Natural killer cell (primary cell): ENCODE measurements at places on chromosomes 12 and 14.

- H3K36me3 ChIP-seq: no peaks in the 10 kb centered on the region
- no peak overlapping the region for H3K27ac ChIP-seq
- no peaks in the 10 kb centered on the region for H3K27me3 ChIP-seq
- DNase-seq: no peak
These were observed 7.4 kb downstream of the RFLNA start for GRCh38 chr12:124302241-124302806.

DNA sequence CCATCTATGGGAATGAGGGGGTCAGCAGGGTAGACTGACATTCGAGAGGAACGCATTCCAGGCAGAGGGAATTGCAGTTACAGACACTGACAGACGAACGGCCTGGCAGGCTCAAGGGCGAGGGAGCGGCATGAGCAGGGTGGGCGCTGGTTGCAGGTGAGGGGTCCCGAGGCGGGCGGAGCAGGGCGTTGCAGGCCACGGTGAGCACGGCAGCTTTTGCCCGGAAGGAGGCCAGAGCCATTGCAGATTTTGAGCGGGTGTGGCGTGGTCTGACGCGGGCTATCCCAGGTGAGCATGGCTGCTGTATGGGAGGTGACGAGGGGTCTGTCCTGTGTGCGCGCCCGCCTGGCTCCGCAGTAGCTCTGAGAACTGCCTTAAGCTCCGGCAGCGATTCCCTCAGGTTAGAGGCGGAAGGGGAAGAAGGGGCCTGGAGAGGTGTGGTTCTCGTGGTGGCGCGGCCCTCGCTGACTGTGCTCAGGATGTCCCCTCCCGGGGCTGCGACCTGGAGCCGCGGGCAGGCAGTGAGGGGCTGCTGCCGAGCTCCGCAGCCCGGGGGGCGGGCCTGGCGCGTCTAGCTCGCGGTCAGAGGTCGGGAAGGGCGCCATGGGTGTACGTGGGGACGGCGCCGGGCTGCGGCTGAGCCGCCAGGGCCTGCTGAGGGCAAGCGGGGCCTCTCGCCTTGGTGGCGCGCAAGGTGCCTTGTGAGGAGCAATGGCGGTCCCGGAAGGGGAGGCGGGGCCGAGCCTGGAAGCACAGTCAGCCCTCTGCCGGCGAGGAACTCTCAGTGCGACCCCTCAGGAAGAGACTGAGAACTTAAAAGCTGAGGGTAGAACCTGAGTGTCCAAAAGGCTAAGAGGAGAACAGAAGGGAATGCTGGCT is 177.1 kb downstream of the CACNA1C start:
- no peak overlapping the region for H3K4me3 ChIP-seq
- H3K4me1 ChIP-seq: peaks cover 3% of the 10 kb centered on the region
- H3K27ac ChIP-seq: no peak overlapping the region
- no peaks in the 10 kb centered on the region for H3K27me3 ChIP-seq
- H3K36me3 ChIP-seq: no peaks in the 10 kb centered on the region
- DNase-seq: no peak

DNA sequence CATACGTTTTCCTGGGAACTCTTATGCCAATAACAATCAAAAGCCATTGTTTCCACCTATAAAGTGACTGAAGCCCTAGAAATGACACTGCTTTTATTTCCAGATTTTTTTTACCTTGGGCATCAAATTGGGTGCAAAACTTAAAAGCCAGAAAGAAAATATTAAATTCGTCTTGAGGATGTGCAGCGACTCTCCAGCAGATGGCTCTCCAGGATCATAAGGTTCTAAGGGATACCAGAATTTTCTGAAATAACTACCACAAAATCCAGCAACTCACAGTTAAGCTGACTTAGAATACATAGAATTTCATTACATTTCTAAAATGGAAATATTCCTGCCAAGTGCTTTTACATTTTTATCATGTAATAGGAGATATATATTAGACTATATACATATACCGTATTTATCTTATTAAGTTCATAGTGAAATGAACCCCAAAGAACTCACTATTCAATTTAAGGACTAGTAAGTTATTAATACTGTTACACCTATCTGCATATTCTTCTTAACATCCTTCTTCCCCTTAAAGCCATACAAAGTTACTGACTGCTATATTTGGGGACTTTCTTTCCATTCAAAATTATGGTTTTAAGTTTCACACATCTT is 44.0 kb downstream of the ARMH4 start:
- H3K36me3 ChIP-seq: no peaks in the 10 kb centered on the region
- peak; percentile 70 for DNase-seq
- no peak overlapping the region for H3K27ac ChIP-seq
- H3K27me3 ChIP-seq: no peaks in the 10 kb centered on the region
- H3K4me3 ChIP-seq: no peak overlapping the region

DNA sequence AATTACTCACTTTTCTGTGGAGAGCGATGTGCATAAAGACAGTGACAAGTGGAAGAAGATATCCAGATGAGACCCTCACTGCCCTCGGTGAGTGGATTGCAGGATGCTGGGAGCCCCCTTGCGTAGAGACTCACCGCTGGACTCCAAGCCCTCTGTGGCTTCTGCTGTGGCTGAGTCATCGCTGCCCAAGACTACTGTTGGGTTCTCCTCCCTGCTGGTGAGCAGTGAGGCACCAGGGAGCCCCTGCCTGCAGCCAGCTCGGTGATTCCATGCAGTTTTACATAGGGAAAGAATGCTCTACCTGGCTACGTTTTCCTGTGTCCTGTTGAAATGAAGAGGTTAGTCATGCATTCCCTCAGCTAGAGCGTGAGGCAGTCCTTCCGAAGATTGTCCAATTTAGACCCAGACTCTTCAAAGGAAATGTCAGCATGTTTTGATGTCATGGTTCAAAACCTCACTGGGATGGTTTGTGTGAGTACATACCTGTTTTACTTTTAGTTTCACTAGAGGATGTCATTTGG is 28.2 kb downstream of the TRAF3 start:
- no peaks in the 10 kb centered on the region for H3K27me3 ChIP-seq
- H3K27ac ChIP-seq: peak overlapping the region; percentile 58
- DNase-seq: no peak
- H3K36me3 ChIP-seq: no peaks in the 10 kb centered on the region

DNA sequence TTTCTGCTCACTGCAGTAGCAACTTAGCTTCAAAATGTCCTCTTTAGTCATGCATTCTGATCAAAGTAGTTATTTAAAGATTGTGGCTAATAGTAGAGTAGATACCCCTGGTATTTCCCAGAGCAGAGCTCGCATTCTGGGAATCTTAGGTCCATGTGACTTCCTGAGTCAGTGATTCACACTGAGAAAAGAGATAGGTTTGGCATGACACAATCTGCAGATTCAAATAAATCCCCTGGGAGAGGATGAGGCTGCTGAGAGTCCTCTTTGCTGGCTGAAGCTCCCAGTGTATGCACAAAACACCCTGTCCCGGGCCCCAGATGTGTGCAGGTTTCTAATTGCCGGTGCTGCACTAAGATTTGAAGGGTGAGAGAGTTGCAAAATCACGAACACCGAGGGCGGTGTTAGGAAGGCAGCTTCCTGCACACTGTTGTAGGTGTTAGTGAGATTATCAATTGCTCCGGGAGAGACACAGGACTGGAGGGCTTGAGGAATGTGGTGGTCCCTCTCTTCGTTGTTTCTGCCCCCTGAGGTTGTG is 233.2 kb downstream of the NRXN3 start:
- no peak for DNase-seq
- no peaks in the 10 kb centered on the region for H3K4me1 ChIP-seq
- H3K27ac ChIP-seq: no peak overlapping the region
- no peaks in the 10 kb centered on the region for H3K36me3 ChIP-seq

- peak overlapping the region; percentile 32 for H3K27ac ChIP-seq
- peaks cover 17% of the 10 kb centered on the region for H3K4me1 ChIP-seq
- no peaks in the 10 kb centered on the region for H3K36me3 ChIP-seq
- peaks cover 9% of the 10 kb centered on the region for H3K27me3 ChIP-seq
- DNase-seq: peak; percentile 85
These were observed 7.1 kb upstream of the MRPL52 start for GRCh38 chr14:22822571-22823098.

DNA sequence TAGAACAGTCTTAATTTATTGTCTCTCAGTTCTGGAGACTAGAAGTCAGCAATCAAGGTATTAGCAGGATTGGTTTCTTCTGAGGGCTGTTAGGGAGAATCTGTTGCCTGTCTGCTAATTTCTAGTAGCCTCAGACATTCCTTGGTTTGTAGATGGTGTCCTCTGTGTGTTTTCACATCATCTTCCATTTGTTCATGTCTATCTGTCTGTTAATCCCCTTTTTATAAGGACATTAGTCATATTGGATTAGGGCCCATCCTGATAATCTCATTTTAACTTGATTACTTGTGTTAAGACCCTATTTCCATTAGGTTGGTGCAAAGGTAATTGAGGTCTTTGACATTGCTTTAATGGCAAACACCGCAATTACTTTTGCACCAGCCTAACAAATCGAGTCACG is 34.3 kb downstream of the TBC1D15 start:
- no peak overlapping the region for H3K27ac ChIP-seq
- no peak overlapping the region for H3K4me3 ChIP-seq
- H3K27me3 ChIP-seq: no peaks in the 10 kb centered on the region

DNA sequence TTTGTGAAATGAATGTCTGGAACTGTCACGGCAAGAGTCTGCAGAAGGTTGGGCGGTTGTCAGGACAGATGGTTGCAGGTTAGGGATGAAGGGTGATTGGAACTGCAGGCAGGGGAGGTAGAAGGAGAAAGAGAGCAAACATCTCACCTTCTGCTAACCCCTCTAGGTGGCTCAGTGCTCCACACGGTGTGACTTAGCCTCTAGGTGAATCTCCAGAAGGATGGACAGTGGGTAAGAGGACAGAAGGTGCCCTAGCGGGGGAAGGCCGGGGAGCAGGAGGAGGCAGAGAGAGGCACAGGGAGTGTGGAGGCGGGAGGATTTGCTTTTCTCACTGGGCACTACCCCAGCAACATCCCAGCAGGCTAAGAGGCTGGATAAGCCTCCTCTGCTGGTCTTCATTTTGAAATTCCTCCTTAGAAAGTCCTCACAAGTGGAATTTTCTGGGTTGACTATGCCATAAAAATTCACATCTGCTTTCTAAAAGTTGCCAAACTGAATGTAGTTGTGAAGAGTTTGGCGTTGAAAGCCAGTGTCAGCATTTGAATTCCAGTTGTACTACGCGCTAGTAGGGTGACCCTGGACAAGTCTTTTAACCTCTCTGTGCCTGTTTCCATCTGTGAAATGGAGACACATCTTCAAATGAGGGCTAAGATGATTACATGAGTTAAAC is 10.7 kb upstream of the GPR68 start:
- H3K36me3 ChIP-seq: no peaks in the 10 kb centered on the region
- no peaks in the 10 kb centered on the region for H3K27me3 ChIP-seq
- no peak overlapping the region for H3K4me3 ChIP-seq
- peaks cover 53% of the 10 kb centered on the region for H3K4me1 ChIP-seq
- DNase-seq: no peak
